Lower lobe of right lung (tissue), 2 donors: ENCODE measurements at places on chromosomes 16 and 17. TPM values are rescaled to one million over a fixed set of nuclear protein-coding genes. Genes with fewer than 3 reads are reported as not detected.
A peak's percentile ranks its signal among the peaks of the same experiment; 100 is the strongest.

GRCh38 chr16:74469946-74470478 lies 48.7 kb upstream of the CLEC18B start:
- no peak for DNase-seq

GRCh38 chr16:72013888-72014581 lies 5.5 kb downstream of the DHODH start:
- DNase-seq = no peak

DNA sequence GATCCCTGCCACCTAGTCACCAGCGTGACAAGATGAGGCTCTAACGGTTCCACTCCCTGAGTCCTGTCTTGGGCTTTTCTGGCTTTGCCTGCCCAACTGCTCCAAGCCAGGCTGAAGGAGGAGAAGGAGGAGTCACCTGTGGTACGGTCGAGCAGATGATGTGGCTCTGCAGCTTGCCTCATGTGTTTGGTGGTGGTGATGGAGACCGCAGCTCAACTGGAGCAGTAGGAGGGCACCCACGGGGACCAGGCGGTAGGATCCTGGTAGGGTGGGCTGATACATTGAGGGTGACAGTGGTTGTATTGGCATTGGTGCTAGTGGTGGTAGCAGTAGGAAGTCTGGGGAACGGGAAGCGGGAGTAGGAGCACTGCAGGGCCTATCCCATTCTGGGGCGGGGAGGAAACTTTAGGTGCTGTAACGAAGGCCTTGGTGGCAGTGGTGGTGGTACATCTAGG lies 202.8 kb upstream of the WSB1 start:
- DNase-seq = no peak

DNA sequence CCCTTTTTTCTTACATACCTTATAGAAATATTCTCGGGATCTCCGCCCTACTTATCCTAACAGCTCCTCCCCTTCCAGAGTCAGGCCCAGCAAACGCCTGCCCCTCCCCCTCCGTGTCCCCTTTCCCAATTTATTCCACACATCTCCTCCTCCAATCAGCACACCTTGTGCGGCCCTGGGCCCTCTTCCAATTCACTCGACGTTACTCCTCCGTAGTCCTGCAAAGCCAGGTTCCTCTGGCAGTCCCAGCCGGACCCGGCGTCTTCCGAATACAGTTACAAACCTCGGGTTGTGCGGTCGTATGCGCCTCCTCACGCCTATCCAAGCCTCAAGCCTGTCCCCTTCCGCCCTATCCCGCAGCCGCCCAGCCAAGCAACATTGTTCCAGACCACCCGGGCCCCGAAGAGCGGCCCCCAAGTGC lies 677 bp downstream of the CBX1 start:
- DNase-seq = peak; percentile 64

- DNase-seq = no peak
Measured at GRCh38 chr17:43861960-43862359, 15.0 kb downstream of the CD300LG start.

- DNase-seq = peak; percentile 63
Measured at GRCh38 chr16:50246299-50247122, 19.8 kb upstream of the ADCY7 start.

GRCh38 chr16:74034200-74034599 lies 262.4 kb upstream of the PSMD7 start:
- no peak for DNase-seq

DNA sequence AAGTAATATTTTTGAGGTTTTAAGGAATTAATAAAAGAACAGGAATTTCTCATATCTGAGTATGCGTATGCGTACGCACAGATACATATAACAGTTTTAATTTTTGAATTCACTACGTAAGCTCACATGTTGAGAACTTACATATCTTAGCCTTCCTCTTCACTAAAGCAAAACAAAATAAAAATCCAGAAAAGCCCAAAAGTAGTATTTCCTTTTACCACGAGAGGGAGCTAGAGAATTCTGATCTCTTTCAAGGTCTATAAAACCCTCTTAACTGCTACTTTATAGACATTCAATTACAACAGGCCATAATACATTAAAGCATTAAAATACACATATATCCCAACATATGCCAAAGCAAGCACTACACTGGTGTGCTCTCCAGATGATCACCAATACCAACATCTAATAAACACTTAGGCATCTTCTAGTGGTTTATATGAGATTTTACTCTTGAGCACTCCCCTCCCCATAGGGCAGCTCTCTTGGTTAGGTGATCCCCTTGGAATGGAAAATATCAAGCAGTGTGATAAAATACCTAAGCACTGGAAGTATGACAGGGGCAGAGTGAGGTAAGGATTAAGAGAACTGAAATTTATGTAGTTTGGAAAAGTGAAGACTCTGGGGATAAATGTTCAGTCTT lies 94.0 kb downstream of the SKAP1 start:
- no peak for DNase-seq

- no peak for DNase-seq
Measured at GRCh38 chr17:82357394-82357793, 1.7 kb upstream of the TEX19 start.

DNA sequence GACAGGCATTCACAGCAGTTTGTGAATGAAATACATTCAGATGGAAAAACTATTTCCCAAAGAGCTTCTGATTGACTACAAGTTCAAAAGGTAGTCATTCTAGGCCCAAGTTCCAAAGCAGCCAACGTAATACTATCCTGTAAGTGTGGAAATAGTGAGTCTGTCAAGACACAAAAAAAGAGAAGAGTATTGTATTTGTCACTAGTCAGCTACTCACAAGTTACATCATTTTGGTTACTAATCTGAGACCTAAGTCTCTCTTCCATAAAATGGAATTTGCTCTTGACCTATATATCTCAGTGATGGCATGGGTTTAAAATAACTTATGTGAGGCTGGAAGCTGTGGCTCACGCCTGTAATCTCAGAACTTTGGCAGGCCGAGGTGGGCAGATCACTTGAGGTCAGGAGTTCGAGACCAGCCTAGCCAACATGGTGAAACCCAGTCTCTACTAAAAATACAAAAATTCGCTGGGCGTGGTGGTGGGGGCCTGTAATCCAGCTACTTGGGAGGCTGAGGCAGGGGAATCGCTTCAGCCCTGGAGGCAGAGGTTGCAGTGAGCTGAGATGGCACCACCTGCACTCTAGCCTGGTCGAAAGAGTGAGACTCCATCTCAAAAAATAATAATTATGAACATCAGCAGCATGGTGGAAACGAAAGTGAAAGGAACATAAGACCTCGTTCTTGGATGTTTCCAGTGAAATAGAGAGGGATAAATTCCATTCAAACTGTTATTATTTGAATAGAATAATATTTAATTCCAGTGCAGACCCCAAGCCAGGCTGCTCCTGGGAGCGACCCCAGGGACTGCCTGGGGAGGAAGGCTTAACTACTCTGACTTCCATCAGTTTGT lies 2.9 kb downstream of the CMC2 start:
- no peak for DNase-seq

- no peak for DNase-seq
Measured at GRCh38 chr17:43026595-43026994, 1.6 kb downstream of the RND2 start.

GRCh38 chr16:68074850-68075555 lies 10.2 kb upstream of the NFATC3 start:
- DNase-seq = no peak

DNA sequence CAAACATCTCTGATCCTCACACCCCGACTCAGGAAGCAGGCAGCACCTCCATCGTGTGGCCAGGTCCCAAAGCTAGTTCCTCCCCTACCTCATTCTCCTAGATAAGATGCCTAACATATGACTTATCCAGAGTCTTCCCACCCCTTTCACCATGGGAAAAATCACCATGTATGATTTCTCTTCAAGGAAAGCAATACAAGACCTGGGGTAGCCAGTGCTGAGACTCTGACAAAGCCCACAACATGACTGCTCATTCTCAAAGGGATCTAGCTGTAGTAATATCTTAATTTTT lies 45.1 kb downstream of the CMTM4 start:
- DNase-seq = no peak

GRCh38 chr16:26885674-26886073 lies 181.1 kb upstream of the C16orf82 start:
- DNase-seq = no peak

The NFATC3 gene
- total RNA-seq = 61.6 TPM

The TOX3 gene
- 4.1 TPM for total RNA-seq

The DNASE1L2 gene
- total RNA-seq = 2.0 TPM

The TBX2 gene
- 83.3 TPM for total RNA-seq

The UTS2R gene
- not detected for total RNA-seq

The CPNE7 gene
- total RNA-seq = 0.35 TPM

The MC1R gene
- 5.3 TPM for total RNA-seq

The INCA1 gene
- total RNA-seq = 1.9 TPM

The HS3ST3B1 gene
- total RNA-seq = 3.4 TPM

The CACNG1 gene
- total RNA-seq = not detected

The SLC13A2 gene
- total RNA-seq = not detected
